ENCODE measurements at places on chromosomes 12 and 14. TPM values are rescaled to one million over a fixed set of nuclear protein-coding genes. Genes with fewer than 3 reads are reported as not detected.

The SLC2A14 gene
- not detected for total RNA-seq

The PTPRB gene
- total RNA-seq, result 0.17 TPM

The TSFM gene
- 53.2 TPM for total RNA-seq

GRCh38 chr14:61438860-61439765 is 117.7 kb downstream of the PRKCH start:
- peaks cover 26% of the 10 kb centered on the region for H3K4me1 ChIP-seq
- no peak for DNase-seq
- peak overlapping the region; percentile 56 for H3K27ac ChIP-seq
- H3K36me3 ChIP-seq, result no peaks in the 10 kb centered on the region

- no peak overlapping the region for H3K27ac ChIP-seq
- no peaks in the 10 kb centered on the region for H3K36me3 ChIP-seq
- H3K27me3 ChIP-seq, result no peaks in the 10 kb centered on the region
- H3K4me1 ChIP-seq, result peaks cover 11% of the 10 kb centered on the region
Measured at GRCh38 chr12:19428246-19428645, 11.0 kb upstream of the AEBP2 start.

DNA sequence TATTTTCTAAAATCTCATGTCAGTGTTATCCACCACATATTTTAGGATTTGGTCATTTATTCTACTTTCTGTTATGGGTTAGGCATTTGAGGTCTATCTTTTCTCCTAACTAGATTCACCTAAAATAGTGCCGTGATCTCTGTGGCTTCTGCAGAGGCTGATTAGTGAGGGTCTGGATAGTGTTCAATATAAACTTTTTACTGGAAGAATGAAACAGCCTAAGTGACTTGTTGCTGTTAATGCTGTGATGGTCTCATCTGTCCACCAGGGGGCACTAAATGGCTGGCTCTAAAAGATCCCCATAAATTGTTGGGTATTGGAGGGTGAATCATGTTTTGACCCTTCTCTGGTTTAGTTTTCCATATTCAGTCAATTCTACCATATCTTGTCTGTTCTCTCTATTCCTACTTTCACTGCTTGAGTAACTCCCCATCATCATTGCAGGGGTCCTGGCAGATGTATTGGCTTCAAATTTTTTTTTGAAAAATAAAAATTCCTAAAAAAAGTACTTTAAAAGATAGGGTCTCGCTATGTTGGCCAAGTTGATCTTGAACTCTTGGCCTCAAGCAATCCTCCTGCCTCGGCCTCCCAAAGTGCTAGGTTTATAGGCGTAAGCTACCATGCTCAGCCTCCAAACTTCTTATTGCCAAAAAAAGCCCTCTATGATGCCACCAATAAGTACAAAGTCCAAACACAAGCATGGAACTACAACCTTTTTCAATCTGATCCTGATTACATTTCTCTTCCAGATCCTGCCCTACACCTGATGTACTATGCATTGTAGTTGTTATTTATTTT is 6.9 kb downstream of the PABPN1 start:
- DNase-seq, result peak; percentile 60
- H3K27ac ChIP-seq, result no peak overlapping the region
- no peak overlapping the region for H3K4me3 ChIP-seq
- peaks cover 2% of the 10 kb centered on the region for H3K4me1 ChIP-seq
- H3K27me3 ChIP-seq, result no peaks in the 10 kb centered on the region

GRCh38 chr12:102849722-102850447 is 67.2 kb downstream of the PAH start:
- H3K27ac ChIP-seq, result no peak overlapping the region
- peaks cover 65% of the 10 kb centered on the region for H3K27me3 ChIP-seq
- H3K36me3 ChIP-seq, result no peaks in the 10 kb centered on the region
- no peaks in the 10 kb centered on the region for H3K4me1 ChIP-seq
- no peak overlapping the region for H3K4me3 ChIP-seq

- no peaks in the 10 kb centered on the region for H3K4me1 ChIP-seq
- H3K27ac ChIP-seq, result no peak overlapping the region
- H3K4me3 ChIP-seq, result no peak overlapping the region
- H3K36me3 ChIP-seq, result no peaks in the 10 kb centered on the region
- DNase-seq, result no peak
Measured at GRCh38 chr12:42802785-42803189, 213.2 kb upstream of the PRICKLE1 start.

DNA sequence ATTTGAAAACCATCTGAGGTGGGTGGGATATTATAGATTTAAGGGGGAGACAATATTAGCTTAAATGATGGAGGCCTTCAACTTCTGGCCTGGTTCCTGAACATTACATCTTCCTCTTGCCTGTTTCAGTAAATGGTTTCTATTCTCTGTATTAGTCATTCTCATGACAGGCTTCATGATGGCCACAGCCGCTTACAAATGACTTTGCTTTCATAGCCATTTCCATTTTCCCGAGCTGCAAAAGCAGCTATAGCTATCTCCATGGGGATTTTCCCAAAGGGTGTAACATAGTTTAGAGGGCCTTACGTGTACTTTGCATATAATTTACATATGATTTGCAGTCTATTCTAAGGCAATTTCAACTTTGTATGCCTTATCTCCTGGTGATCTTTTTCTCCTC is 121.8 kb downstream of the NRXN3 start:
- H3K36me3 ChIP-seq, result no peaks in the 10 kb centered on the region
- H3K27ac ChIP-seq, result no peak overlapping the region
- H3K4me3 ChIP-seq, result no peak overlapping the region
- H3K27me3 ChIP-seq, result peaks cover 24% of the 10 kb centered on the region

DNA sequence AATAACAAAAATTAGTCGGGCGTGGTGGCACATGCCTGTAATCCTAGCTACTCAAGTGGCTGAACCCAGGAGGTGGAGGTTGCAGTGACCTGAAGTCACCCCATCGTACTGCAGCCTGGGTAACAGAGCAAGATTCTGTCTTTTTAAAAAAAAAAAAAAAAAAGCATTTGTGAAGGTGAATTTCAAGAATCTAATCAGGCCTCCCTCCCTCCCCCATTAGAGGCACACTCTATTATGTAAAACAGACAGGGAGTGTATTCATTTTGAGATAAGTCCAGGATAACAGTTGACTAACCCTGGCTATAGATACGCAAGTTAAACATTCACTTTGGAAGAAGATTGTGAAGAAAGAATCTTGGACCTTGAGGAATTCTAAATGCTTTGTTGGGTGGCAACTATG is 2.9 kb downstream of the RESF1 start:
- H3K27ac ChIP-seq, result no peak overlapping the region
- DNase-seq, result no peak
- H3K27me3 ChIP-seq, result no peaks in the 10 kb centered on the region
- H3K36me3 ChIP-seq, result peaks cover 27% of the 10 kb centered on the region

DNA sequence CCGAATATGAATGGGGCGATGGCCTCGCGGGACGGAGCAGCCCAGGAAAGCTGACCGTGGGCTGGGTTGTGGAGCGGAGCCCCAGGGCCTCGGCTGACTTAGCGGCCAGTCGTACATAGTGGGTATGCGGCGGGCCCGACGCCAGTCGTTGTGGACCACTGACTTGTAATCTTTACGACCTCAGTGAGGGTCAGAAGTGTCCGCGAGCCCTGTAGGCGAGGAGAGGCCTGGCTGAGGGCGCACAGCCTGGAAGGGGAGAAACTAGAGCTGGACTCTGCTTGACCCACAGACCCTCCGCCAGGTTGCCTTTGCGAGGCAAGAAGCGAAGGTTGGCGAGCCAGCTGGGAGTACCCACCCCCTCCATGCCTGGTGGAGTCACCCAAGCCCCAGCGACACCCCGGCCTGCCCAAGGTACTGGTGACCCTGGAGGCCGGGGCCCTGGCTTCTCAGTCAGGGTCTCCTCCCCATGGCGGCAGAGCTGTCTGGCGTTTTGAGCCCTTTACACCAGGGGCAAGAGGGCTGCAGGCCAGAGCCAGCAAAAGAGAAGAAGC is 15.6 kb upstream of the DYNC1H1 start:
- H3K27ac ChIP-seq, result peak overlapping the region; percentile 76
- no peak for DNase-seq
- H3K36me3 ChIP-seq, result no peaks in the 10 kb centered on the region
- peaks cover 5% of the 10 kb centered on the region for H3K4me1 ChIP-seq
- H3K27me3 ChIP-seq, result no peaks in the 10 kb centered on the region
- peak overlapping the region; percentile 82 for H3K4me3 ChIP-seq

- H3K27ac ChIP-seq, result no peak overlapping the region
- H3K27me3 ChIP-seq, result no peaks in the 10 kb centered on the region
- H3K4me3 ChIP-seq, result no peak overlapping the region
- no peaks in the 10 kb centered on the region for H3K36me3 ChIP-seq
- H3K4me1 ChIP-seq, result 0 out of 2 replicates have a peak, but pooled peaks cover 2% of the 10 kb centered on the region
Measured at GRCh38 chr12:47892819-47893218, 12.0 kb downstream of the VDR start.

DNA sequence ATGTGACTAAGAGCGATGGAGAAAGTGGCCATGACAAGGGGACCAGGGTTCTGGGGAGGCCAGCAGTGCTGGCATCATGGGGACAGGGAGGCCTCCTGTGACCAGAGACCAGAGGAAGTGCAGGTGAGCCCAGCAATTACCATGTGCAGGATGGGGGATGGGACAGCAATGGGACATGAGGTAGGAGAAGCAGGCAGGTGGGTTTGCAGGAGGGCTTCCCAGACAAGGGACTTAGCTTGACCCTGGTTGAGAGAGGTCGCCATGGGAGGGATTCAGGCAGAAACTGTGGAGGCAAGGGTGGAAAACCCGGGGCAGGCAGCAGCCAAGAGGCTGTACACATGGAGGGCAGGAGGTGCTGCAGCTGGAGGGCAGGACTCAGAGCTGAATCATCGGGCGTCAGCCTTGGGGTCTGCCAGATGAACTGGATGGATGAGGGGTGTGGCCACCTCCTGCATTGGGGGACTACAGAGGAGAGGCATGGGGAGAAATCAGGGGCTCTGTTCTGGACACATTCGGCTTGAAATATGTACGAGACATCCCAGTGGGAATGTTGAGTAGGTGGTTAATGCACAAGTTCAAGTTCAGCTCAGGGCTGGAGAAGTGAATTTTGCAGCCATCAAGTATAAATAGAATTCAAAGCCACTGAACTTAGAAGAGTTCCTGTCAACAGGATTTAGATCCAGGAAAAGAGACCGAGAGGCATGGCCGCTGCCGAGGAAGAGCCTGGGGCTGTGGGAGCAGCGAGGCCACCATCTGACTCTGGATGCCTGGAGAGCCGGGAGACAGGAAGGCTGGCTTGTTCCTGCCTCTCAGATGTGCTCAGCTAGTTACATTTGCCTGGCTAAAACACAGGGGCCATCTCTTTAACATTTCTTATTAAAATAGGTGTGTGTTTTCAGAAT is 36.6 kb downstream of the SFSWAP start:
- DNase-seq, result no peak
- H3K4me3 ChIP-seq, result no peak overlapping the region
- H3K27ac ChIP-seq, result no peak overlapping the region
- peaks cover 14% of the 10 kb centered on the region for H3K36me3 ChIP-seq
- H3K27me3 ChIP-seq, result no peaks in the 10 kb centered on the region
- H3K4me1 ChIP-seq, result no peaks in the 10 kb centered on the region

DNA sequence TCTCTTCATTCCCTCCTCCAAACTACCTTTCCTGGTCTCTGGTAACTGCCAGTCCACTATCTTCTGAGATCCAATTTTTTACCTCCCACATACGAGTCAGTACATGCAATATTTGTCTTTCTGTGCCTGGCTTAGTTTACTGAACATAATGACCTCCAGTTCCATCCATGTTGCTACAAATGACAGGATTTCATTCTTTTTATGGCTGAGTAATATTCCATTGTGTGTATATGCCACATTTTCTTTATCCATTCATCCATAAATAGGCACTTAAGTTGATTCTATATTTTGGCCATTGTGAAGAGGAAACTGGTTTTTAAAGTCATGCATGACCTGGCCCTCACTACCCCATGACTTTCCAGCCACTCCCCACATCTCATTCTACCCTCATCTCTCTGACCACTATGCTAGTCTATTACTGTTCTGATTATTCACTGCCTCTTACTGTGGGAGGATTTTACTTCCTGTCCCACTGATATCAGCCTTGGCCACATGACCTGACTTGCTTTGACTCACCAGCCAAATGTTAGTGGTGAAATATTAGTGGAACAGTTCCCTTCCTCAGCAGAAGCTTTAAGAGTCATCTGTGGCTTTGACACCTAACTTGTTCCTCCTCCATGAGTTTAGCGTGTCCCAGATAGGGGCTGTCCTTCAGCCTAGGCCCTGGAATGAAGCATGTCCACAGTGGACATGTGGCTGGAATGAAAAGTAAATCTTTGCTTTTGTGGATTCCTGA is 52.2 kb downstream of the GOLGA5 start:
- no peak overlapping the region for H3K27ac ChIP-seq
- H3K36me3 ChIP-seq, result no peaks in the 10 kb centered on the region
- no peaks in the 10 kb centered on the region for H3K4me1 ChIP-seq
- DNase-seq, result peak; percentile 2
- no peak overlapping the region for H3K4me3 ChIP-seq
- no peaks in the 10 kb centered on the region for H3K27me3 ChIP-seq

DNA sequence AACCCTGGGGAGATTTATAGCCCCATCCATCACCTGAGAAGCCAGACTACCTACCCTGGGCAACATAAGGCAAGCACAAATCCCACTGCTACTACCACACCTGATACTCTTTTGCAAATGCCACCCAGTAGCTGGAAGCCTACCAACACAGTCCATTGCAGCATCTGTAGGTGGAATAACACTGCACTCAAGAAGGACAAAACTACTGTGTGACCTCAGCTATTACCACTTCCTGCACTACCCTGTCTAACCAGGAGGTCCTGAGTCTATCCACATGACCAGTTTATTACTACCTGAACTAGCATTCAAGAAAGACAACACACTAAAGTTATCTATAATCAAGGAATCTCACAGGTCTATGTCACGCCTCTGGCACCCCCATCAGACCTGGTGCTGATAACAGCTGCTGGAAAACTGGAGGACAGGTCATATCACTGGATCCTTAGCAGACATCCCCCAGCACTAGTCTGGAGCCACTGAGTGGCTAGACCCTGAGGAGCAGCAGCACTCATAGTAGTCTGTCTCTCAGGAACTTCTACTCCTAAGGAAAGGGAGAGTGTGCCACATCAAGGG is 2.9 kb upstream of the CLEC1A start:
- H3K27ac ChIP-seq, result no peak overlapping the region
- no peak for DNase-seq
- no peak overlapping the region for H3K4me3 ChIP-seq

GRCh38 chr12:96190413-96191108 is 3.6 kb upstream of the ELK3 start:
- peaks cover 10% of the 10 kb centered on the region for H3K4me1 ChIP-seq
- no peaks in the 10 kb centered on the region for H3K36me3 ChIP-seq
- no peaks in the 10 kb centered on the region for H3K27me3 ChIP-seq
- no peak overlapping the region for H3K27ac ChIP-seq

DNA sequence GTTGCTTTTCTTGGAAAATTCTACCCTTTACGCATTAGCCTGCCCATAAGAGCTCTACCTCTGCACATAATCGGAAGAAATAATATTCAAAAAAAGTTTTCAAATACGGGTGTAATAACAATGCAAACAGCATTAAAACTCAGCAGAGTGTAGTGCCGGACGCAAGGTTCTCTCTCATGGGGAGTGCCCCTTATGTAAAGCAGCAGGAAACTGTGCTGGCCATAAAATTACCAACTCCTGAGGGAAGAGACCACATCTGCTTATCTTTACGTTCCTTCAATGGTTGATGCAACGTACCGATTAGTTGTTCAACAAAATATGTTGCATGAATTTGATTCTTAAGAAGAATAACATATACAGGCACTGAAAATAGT is 118.7 kb upstream of the TMCC3 start:
- H3K27me3 ChIP-seq, result no peaks in the 10 kb centered on the region
- no peak overlapping the region for H3K27ac ChIP-seq
- H3K36me3 ChIP-seq, result no peaks in the 10 kb centered on the region
- no peak overlapping the region for H3K4me3 ChIP-seq

All from HCT116 (cell line).